ENCODE measurements at places on chromosomes 12 and 14. TPM values are rescaled to one million over a fixed set of nuclear protein-coding genes. Genes with fewer than 3 reads are reported as not detected.

DNA sequence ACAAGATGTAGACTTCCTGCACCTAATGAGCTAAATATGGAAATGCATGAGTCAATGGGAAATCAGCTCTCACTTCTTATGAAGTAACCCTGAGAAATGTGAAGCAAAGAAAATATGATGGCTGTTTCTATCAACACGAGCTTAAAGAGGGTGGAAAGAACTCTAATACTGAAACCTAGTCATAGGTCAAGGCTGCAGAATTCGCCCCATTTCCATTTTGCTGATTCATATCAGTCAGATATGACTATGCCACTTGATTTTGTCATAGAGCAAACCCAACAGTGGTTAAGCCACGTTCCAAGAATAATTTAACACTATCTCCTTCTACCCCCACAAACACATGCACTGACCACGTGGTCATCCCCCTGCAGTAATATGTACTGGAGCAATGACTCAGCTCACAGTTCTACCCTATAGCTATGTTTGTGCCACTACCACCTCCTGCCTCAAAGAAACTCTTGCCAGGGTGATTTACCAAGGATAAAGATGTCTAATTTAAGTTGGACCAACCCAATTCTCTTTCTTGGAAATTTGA, 157.5 kb downstream of the TMTC3 start:
- DNase-seq, result peak; percentile 79

DNA sequence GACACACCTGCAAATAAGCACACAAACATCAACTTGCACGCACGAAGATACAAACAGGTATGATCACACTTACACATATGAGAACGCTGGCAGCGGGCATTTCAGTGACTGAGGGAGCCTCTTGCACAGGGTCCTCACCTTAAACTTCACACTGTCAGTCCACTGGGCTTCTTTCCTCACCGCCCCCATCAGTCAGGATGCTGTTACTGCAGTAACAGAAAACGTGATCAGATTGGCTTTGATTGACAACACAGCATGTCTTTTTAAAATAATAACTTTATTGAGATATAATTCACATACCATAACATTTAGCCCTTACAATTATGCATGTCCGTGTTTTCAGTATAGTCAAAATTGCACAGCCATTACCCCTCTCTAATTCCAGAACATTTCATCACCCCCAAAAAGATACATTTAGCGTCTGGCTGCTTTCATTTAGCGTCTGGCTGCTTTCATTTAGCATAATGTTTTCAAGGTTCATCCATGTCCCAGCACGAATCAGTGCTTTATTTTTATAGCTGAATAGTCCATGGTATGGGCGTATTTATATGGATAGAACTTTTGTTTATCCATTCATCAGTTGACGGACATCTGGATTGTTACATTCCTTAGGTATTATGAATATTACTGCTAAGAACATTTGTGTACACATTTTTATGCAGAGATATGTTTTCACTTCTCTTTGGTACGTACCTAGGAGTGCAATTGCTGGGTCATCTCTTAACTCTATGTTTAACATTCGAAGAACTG, 8.4 kb downstream of the CCDC197 start:
- peak; percentile 52 for DNase-seq

- DNase-seq, result no peak
Observed at GRCh38 chr14:51211149-51211548, 28.9 kb upstream of the TMX1 start.

DNA sequence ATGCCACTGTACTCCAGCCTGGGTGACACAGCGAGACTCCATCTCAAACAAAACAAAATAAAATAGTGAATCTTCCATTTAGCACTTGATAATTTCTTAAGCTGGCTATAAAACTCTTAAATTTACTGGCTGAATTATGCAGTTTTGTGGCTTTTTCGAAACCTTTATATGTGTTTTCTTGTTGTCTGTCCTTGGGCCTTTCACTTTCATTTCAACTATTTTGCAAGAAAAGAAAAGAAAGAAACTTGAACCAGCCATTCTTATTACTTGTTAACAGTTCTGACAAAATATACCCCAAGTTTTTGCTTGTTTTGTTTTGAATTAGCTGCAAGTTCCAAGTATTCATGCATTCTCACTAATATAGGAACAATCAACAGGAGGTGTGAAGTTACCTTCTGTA, 42.8 kb downstream of the PRICKLE1 start:
- DNase-seq, result no peak

- DNase-seq, result peak; percentile 40
Observed at GRCh38 chr12:50740307-50740706, 23.6 kb upstream of the ATF1 start.

DNA sequence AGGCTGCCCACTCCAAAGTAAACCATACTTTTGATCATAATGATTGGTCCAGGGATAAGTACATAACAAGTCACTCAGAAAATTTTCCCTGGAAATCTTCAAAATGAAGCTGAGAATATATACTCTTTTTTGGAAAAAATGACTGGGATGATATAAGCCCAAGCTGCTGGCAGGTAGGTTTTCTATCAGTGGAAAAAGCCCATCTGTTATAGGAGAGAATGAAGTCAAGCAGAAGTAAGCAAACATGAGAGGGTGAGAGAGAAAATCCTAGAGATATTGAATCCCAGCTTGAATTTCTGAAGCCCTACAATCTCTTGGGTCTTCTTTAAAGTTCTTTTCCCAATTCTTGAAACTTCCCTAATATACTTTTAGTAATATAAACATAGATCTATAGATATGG, 37.3 kb upstream of the ZDHHC17 start:
- no peak for DNase-seq

DNA sequence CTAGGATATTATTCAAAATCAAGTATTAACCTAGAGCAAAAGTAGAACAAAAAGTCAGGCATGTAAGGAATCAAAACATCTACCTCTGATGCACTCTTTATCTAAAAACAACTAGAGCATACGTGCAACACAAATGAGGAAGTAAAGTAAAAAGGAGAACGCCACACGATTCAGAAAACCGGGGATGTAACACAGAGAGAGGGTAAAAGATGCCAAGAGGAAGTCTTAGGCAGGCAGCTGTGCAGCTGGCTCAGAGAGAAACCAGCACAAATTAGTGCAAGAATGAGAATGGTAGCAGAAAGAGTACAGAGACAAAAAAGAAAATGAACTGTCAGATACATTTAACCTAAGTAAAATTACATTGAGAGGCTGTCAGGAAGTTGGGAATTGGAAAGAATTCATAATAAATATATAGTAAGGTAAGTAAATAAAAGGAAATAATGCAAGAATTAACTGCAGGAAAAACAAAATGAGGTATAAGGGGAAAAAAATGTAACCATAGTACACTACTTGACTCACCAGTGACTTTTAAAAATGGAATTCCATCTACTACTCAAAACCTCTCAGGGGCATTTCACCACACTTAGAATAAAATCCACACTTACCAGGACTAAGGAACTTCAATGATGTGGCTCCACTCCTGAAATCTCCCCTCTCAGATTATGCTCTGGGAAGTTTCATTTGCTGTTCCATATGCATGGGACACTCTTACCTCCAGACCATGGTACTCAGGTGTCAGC, 17.1 kb downstream of the BCAT1 start:
- DNase-seq, result no peak

DNA sequence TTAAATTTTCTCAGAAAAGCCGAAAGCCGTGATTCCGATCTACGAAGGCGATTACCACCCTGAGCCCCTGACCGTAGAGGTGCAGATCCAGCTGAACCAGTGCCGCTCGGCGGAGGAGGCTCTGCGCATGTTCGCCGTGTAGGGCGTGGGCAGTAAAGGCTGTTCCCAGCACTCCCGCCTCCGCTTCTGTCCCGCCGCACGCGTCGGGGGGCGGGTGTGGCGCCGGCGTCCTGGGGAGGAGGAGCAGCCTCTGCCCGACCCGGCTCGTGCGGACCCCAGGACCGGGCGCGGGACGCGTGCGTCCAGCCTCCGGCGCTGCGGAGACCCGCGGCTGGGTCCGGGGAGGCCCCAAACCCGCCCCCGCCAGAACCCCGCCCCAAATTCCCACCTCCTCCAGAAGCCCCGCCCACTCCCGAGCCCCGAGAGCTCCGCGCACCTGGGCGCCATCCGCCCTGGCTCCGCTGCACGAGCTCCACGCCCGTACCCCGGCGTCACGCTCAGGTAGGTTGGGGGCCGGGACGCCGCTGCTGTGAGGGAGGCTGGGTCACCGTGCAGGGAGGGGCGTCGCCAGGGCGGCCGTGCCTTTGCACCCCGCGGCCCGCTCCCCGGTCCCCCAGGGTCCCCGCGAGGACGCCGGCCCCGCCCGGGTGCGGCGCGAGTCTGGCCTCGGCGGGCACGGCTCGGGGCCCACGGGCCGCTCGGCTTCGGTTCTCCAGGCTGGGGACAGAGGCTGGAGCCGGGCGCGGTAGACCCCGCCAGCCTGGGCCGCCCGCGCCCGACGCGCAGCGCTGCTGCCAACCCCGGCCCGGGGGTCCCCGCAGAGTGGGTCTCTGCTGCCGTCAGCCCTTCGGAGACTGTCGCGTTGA, at the start of gene B3GNT4:
Gene B3GNT4, plus strand, starts transcription at position 409 of the 866 bp plus-strand sequence. CDS start 910 bp downstream, outside the sequence.
- DNase-seq, result peak; percentile 85

GRCh38 chr12:93679308-93679925, 2.2 kb downstream of the CRADD start:
- DNase-seq, result no peak

Gene CCDC198
- total RNA-seq, result not detected

Gene AQP2
- not detected for total RNA-seq

Gene KRT71
- total RNA-seq, result not detected

Gene DPY19L2
- total RNA-seq, result 0.70 TPM

Gene RERGL
- not detected for total RNA-seq

Gene POTEG
- not detected for total RNA-seq

GRCh38 chr12:78641837-78642423, 222.6 kb upstream of the SYT1 start:
- no peak for DNase-seq

DNA sequence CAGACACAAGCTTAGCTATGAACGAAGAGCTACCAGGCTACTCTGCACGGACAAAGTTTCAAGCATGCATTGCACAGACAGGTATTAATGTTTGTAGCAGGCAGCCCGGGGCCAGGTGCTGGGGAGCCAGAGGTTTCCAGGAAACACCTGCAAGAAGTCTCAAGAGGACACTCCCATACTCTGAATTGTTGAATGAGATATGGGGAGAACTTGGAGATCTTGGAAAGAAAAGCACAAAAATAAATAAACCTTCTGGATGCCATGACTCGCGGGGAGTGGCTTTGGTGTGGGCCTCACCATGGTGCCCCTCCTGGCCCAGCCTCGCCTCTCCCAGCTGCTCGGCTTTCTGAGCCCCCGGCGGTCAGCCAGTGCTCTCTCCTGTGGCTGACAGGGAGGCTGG, 186.8 kb downstream of the TTC7B start:
- DNase-seq, result no peak

- no peak for DNase-seq
Observed at GRCh38 chr12:101596172-101596571, 1.4 kb downstream of the MYBPC1 start.

- no peak for DNase-seq
Observed at GRCh38 chr12:112933129-112933505, 5.2 kb upstream of the OAS3 start.

- DNase-seq, result no peak
Observed at GRCh38 chr12:12885096-12885792, 6.1 kb upstream of the GPRC5A start.

GRCh38 chr14:23389396-23389795, 12.6 kb downstream of the CMTM5 start:
- no peak for DNase-seq

- DNase-seq, result peak; percentile 3
Observed at GRCh38 chr14:104892531-104893434, 27.7 kb downstream of the CEP170B start.

- no peak for DNase-seq
Observed at GRCh38 chr14:91374879-91375702, 42.5 kb downstream of the CCDC88C start.

DNA sequence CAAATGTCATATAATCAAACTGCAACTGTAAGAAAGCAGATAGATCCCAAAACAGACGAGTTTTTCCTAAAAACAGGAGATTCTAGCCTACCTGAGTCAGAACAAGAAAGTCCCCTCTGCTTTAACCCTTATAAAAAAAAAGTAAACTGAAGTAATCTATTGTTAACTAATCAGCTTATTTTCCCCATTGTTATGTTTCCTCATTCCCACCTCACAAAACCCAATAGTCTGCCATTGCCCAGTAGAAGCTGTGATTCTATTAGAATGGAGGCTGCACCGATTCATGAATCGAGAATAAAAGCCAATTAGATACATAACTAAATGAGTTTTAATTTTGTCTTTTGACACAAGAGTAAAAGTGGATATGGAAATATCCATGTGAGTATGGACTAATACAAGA, 115.4 kb downstream of the MED13L start:
- DNase-seq, result no peak

DNA sequence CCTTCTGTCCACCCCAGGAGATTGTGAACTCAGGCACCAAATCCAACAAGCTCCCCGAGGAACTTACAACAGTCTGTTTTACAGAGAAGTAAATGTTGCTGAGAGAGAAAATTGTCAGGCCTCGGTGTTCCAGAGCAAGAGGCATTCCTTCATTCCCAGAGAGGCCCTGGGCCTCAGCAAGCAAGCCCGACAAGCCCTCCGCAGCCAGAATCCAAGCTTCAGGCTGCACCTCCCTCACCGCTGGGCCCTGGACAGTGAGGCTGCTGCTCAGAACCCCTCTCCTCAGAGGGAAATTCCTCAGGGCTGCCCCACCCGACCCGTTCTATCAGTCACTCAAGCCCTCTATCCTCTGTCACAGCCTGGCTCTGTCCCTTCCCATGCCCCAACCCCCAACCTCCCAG, 56.4 kb downstream of the ZFP36L1 start:
- no peak for DNase-seq

GRCh38 chr14:65360144-65360784, 52.3 kb upstream of the FUT8 start:
- DNase-seq, result peak; percentile 18

DNA sequence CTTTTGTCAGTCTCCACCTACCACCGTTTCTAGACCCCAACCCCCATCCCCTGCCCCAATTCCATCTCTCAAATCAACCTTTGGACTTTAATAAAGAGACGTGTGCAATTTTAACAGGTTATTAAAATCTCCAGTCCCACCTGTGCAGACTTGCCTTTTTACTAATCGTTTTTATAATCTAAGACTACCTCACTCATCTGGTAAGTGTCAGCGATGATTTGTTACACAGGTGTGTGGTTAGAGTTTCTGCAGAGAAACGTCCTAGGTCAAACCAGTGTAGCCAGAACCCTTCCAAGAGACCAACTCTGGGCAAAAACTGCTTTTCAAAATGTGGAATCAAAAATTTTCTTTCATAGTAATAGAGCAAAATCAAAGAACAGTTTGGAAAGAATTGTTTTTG, 60.4 kb upstream of the PELI2 start:
- DNase-seq, result no peak

Gene KCNC2
- not detected for total RNA-seq

Data from activated CD4-positive, alpha-beta T cell treated with anti-CD3 and anti-CD28 coated beads for 36 hours (primary cell).